ENCODE measurements at places on chromosomes 4 and X.

GRCh38 chr4:91434631-91435030, 869.1 kb upstream of the GRID2 start:
- DNase-seq = no peak

DNA sequence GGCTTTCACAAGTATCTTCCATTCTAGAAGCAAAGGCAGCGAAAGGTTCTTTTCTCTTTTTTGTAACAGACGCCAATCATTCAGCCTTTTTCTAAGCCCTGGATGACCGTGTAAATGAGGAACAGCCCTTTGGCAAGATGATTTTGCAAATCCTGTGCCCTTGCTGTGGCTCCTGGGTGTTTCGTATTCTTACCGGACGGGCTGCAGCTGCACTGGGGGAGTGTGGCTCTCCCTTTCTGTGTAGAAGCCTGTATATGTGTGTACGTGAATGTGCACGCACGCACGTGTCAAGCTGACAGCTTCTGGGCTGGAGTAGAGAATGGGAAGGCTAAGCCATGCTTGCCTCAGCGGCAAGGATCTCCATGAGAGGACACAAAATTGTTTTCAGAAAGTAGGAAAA, 8.2 kb downstream of the GRPEL1 start:
- no peak for DNase-seq

- DNase-seq = no peak
Observed at GRCh38 chr4:86926435-86927086, 8.2 kb upstream of the AFF1 start.

DNA sequence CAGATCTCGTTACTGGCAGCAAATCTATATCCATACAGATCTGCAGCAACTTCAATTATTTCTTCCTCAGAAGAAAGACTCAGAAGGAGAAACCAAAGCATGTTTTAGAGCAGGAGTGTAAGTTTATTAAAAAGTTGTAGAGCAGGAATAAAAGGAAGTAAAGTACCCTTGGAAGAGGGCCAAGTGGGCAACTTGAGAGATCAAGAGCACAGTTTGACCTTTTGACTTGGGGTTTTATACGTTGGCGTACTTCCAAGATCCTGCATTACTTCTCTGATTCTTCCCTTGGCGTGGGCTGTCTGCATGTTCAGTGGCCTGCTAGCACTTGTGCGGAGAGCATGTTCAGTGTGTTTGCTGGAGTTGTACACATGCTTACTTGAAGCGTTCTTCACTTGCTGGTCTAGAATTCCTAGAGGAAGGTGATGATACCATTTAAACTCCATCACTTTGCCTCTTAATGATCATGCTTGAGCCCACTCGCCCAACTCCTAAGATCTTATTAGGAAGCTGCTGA, 1114.7 kb upstream of the PABPC4L start:
- DNase-seq = no peak

DNA sequence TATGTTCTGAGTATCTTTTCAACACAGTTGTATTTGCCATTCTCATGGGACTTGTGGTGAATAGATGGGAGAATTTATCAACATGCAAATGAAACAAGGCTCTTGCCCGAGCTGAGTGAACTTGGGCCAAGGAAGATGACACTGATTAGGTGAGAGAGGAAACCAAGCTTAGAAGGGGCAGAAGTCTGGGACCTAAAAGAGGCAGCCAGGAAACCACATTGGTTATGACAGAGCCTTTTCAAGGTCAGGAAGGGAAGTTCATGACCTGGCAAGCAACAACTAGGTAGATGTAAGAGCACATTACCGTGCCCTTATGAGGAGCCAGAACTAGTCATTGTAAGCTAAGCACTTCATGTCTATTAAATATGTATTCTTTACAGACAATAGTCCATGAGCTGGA, 590.3 kb downstream of the PACRGL start:
- no peak for DNase-seq

DNA sequence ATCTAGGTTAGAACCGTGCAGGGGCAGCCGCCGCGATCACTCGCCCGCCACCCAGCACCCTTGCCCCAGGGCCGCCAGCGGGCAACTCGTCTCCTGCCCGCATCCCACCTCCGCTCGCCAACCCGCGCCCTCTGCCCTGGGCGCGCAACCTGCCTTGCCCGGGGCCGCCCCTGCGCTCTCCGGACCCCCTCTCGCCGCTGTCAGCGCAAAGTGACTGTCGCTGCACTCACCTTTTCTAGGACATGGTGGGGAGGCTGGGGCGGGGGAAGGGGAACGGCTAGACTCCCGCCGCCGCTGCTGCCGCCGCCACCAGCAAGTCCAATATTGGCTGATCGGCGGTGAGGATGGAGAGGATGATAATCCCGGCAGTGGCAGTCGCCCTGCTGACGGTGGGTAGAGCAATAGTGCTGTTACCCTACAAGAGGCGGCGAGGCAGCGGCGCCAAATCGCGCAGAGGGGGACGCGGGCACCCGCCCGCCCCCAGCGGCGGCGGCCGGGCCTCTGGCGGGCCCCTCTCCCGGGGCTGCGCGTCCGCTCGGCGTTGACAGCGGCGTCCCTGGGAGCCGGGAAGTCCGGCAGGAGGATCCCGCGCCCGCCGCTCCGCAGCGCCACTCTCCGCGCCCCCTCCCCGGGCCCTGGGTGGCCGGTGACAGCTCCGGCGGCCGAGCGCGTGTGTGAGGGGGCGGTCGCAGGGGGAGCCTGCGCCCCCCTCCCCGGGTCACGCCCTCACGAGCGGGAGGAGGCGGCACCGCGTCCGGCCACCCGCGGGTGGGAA, 2.3 kb upstream of the NR3C2 start:
- no peak for DNase-seq

Measured in D721Med (cell line).